Pons (tissue), 1 donor: ENCODE measurements at places on chromosomes 1 and 21.

DNA sequence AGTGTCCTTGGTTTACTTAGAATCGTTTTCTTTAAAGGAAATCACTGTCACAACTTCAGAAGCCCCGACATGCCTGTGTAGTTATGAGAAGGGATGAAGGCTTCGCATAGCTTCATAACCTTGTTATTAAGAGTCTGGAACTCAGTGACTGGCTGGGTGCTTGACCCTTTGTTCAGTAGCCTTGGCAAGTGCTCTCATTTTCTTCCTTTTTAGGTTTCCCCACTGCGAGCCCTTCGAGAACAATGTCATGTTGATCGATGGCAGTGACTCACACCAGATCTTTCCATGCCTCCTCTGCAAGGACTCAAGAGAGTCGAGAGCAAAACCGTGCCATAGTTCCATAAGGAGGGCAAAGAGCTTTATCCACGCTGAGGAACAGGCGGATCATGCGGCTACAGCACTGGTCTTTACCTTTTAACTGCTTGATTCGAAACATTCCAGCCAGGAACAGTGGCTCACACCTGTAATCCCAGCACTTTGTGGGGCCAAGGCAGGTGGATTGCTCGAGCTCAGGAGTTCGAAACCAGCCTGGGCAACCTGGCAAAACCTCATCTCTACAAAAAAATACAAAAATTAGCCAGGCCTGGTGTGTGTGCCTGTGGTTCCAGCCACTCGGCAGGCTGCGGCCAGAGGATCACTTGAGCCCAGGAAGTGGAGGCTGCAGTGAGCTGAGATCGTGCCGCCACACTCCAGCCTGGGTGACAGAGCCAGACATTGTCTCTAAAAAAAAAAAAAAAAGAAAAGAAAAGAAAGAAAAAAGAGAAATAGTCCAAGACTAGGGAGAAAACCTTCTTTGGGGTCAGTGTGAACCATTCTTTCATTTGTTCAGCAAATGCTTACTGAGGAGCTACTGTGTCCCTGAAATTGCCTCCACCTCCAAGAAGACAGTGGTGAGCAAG lies 95.4 kb upstream of the ERRFI1 start:
- peak; percentile 28 for DNase-seq

- no peak for DNase-seq
Observed at GRCh38 chr21:25359724-25360123, 247.6 kb downstream of the MRPL39 start.

DNA sequence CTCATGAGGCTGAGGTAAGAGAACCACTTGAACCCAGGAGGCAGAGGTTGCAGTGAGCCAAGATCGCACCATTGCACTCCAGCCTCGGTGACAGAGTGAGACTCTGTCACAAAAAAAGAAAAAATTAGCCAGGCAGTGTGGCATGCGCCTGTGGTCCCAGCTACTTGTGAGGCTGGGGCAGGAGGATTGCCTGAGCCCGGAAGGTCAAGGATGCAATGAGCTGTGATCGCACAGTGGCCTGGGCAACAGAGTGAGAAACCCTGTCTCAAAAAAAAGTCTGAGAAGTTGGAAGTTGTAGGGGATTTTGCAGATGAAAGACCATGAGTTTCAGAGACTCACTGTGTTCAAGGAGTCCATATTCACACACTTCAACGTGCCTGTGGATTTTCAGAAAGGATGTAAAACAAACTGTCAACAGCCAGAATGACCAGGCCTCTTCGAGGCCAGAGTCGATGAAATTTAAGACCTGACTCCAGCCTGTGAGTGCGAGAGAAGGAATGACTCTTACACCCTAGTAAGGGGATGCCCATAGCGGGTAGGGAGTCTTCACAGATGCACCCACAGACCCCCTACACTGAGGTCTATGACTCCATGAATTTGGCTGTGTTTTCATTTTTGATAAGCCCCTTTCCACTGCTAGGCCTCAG lies 2.2 kb downstream of the S100A13 start:
- DNase-seq = no peak

GRCh38 chr1:158248771-158249170 lies 5.5 kb upstream of the CD1A start:
- DNase-seq = peak; percentile 51

DNA sequence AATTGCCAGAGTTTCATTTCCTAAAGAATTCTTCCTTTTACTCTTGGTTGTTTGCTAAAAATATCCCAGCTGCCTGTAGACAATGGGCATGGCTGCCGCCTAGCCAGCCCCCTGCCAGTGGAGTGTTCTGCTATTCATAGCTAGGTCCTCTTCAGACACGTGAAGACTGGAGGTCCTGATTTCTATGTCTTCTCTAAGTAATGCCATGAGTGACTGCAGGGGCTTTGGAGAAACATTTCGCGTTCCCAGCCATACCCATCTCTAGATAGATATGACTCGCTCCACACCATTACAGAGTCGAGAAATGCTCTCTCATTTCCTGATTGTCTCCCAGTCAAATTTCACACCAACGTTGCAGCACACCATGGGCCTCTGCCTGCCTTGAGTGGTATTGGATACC lies 99.5 kb upstream of the BACE2 start:
- peak; percentile 78 for DNase-seq

GRCh38 chr1:229251185-229251584 lies 19.7 kb upstream of the RAB4A start:
- peak; percentile 81 for DNase-seq

DNA sequence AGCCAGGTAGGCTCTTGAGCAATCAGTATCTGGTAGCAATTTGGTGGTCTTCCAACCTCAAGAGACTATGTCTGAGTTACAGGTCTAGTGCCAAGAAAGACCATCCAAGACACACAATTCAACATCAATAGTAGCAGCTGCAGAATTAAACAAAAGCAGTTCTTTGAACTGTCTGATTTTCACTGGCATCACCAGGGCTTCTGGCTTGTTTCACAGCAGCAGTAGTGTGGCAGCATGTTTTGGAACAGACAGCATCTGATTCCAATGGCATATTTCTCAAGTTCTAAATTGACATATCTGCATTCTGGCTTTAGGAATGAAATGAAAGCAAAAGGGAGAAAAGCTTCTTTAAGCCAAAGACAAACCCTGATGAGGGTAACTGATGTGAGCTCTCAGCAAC lies 334.7 kb upstream of the PRMT6 start:
- peak; percentile 21 for DNase-seq
